ENCODE measurements at places on chromosomes 11 and 22.
A peak's percentile ranks its signal among the peaks of the same experiment; 100 is the strongest.

- no peak for DNase-seq
These were observed 4.3 kb downstream of the CD59 start for GRCh38 chr11:33731723-33732531.

DNA sequence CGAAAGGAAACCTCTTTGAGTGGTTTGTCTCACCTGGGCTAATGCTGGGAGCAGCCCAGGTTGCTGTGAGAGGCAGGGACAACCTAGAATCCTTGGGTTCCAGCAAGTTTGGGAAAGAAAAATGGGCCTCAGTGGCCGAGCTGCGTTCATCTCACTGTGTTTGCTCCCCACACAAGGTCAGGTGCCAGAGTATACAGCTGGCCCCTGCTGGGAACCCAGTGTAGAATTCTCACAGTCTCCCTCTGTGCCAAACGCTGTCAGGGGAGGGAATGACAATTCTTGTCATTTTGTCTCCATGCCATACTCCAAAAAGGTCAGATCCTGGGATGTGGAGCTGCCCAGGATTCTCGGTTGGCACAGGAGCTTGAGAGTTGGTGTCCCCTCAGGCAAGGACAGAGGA lies 4.3 kb downstream of the DGKZ start:
- DNase-seq, result no peak

- DNase-seq, result no peak
These were observed 7.6 kb downstream of the ATXN10 start for GRCh38 chr22:45678961-45679912.

GRCh38 chr11:71342951-71343827 lies 90.8 kb upstream of the SHANK2 start:
- DNase-seq, result peak; percentile 43

- no peak for DNase-seq
These were observed 61.6 kb downstream of the STK33 start for GRCh38 chr11:8532475-8532874.

GRCh38 chr11:16292167-16292859 lies 64.0 kb downstream of the SOX6 start:
- DNase-seq, result no peak

DNA sequence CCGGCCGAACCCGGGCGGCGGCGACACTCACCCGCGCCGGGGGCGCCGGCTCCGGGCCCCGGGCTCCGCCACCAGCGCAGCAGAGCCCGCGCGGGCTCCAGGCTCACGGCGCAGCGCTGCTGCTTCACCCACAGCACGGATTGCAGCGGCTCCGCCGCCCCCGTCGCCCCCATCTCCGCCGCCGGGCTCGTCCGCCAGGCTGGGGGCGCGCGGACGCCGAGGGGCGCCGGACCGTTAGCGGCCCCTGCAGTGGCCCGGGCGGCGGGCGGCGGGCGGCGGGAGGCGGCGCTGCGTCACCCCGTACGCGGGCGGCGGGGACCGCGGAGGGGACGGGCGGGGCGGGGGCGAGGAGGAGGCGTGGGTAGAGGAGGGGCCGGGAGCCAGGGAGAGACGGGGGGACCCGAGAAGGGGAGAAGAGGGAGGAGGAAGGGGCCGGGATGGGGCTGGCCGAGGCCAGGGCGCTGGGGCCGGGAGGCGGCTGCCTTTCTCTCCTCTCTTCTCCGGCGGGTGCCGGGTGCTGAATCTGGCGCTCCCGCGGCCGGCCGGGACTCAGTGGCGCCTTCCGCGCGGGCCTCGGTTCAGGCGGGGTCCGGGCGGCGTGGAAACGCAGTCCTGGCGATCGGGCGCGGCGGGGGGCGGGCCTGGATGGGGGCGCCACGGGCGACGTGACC lies at the start of gene CERK:
TSS of gene CERK (minus strand) at position 277 of the 671 bp plus-strand sequence. CDS start at position 173, 104 bp downstream.
- DNase-seq, result peak; percentile 53

DNA sequence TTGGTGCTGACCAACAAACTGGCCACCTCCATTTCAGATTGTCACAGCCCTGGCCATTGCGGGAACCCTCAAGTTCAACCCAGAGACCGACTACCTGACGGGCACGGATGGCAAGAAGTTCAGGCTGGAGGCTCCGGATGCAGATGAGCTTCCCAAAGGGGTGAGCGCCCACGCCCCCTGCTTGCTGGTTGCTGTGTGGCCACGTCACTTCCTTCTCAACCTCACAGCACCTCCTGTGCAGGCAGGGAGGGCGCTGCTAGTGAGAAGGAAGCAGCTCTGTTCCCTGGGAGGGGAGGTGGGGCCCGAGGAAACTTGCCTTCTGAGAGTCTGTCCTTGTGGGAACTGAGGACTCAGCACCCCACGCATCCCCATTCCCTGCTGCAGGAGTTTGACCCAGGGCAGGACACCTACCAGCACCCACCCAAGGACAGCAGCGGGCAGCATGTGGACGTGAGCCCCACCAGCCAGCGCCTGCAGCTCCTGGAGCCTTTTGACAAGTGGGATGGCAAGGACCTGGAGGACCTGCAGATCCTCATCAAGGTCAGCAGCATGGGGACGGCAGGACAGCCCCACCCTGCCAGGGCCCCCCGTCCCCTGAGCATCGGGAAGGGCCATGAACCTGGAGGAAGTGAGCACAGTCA lies 19.3 kb downstream of the POLR3H start:
- DNase-seq, result no peak

DNA sequence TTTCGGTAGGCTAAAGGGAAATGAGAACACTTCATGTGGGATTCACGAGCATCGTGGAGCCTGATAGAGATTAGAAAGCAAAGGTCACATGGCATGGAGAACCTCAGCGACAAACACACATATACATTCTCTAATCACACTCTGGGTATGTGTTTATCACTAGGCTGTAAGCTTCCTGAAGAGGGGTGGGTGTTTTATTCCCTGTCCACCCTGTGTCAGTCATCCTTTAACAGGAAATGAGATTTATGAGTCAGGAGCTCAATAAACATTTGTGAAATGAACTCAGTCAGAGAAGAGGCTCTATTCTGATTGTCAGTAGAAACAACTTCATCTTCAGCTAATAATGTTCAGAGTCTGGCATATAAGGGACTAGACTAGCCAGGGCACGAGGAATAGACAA lies 71.7 kb upstream of the EIF3M start:
- no peak for DNase-seq

DNA sequence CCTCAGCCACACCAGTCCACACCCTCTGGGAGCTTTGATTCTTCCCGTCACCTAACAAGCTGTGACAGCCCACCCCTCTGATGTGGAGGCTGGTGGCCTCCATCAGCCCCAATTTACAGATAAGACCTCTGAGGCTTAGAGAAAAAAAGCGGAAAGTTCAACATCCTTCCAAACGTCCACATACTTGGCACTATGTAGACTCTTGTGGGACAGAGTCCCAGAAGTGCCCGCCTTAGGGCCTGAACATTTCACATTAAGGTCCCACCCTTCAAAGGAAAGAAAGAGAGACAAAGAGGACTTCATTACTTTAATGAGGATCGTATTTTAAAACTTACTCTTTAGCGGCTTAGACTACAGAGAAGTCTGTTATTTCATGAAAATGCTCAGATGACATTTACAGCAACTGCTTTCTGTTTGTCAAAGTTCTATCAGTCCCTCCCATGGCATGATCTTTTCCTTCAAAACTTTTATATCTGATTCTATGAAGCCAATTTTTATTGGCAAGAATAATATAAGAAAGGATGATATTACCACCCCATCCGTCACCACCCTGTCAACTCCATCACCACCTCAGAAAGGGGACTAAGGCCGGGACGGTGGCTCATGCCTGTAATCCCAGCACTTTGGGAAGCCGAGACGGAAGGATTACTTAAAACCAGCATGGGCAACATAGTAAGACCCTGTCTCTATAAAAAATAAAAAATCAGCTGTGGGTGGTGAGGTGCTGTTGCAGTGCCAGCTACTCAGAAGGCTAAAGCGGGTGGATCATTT lies 15.7 kb upstream of the SCGB1A1 start:
- DNase-seq, result no peak

DNA sequence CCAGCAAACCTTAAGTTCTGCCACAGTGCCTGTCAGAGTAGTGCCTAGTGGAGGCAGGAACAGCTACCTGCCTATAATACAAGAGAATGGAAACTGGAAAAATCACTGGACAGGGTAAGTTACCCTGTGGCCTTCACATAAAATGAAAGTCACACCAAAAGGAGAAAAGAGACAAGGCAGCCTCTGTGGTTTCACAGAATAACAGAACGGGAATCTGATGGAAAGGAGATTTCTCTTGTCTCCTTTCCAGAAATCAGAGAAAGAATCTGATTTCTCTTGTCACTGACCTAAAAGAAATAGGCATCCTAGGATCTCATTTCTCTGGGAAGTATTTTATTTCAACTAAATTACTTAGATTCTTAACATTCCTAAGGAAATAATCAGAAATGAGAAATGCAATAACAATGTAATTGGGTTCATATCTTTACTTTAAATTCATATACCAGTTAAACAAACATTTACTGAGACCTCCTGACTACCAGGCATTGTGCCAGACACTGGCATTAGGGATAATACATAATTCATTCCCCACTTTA lies 41.6 kb downstream of the PRCP start:
- no peak for DNase-seq

DNA sequence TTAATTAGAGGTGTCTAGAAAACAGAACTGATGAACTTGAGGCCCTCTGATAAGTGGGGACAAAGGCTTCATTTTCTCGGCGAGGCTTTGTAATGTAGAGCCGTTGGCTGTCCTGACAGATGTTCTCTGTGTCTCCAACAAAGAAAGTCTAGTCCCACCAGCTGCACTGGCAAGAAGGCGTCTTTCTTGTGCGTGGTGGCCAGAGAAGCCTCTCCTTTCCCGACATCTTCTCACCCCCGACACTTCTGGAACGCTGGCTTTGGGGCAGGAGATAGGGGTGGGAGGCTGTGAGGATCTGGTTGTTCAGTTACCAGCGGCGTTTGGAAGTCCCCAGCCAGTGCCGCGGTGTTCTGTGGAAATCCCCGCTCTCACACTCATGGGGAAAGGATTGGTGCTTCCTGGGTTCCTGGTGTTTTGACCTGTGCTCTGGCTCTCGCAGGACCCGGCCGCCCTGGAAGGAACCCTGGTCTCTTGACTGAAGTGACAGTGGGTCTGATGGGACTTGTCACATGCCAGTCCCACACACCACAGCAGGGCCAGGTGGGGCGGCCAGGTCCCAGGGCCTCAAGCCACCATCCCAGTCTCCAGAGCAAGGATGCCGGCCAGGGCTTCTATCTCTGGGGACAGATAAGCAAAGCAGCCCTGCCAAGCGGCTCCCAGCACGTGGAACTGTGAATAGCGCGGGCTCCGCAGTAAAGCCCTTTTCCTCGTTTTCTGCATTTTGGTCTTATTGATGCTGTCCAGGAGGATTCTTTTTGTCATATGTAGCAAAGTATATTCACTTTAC lies 23.2 kb downstream of the FADS2 start:
- no peak for DNase-seq

GRCh38 chr11:57744357-57744756 lies 3.1 kb downstream of the SELENOH start:
- no peak for DNase-seq

- no peak for DNase-seq
These were observed 63.5 kb upstream of the PRDM11 start for GRCh38 chr11:45082744-45083543.

DNA sequence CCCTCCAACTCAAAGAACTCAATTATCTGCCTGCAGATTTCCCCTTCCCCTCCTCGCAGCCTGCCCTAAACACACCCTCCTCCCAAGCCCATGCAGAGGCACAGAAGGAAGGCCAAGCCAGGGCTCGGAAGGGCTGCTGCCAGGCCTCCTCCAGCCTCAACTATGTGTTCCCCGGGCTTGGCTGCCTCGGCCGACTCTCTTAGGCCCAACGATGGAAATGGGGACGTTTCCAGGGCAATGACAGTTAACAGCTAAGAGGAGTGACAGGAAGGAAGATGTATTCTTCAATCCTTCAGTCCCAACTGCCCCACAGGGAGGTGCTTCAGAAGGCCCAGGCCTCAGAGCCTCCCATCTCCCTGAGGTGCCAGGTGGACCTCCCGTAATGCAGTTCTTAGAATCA lies 104.0 kb upstream of the AKIP1 start:
- DNase-seq, result no peak

- no peak for DNase-seq
These were observed 3.7 kb downstream of the CBX6 start for GRCh38 chr22:38868286-38868721.

- no peak for DNase-seq
These were observed 74.6 kb upstream of the SEPTIN5 start for GRCh38 chr22:19639610-19640135.

- DNase-seq, result no peak
These were observed 314.9 kb downstream of the CTTN start for GRCh38 chr11:70713086-70713835.

- no peak for DNase-seq
These were observed 54.9 kb downstream of the DHCR7 start for GRCh38 chr11:71393283-71393682.

DNA sequence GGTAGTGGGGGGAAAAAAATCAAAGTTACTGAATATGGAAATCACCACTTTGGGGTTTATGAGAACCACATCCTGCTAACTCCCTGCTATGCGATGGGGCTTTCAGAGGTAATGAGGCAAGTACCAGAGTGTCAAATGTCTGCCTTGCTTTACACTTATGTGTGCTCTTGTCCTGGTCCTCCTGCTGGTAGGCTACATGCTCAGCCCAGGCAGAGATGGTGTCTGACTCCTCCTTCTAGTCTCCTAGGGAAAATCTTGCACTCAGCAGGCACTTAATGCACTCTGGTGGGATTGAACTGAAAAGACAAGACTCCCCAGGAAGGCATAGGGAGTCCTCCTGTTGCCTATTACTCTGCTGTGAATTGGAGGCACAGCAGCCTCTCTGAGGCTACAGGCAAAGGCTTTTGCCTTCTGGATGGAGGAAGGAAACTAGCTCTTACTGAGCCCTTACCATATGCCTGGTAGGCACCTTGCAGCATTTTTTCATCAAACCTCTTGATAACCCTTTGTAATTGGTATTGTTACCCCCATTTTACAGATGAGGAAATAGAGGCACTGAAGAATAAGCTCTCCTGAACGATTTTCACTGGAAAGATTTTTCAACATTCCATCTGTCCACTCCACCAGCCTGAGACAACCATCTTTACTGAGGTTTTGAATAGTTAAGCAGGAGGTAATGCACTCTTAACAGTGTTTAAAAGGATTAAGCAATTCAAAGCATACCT lies 132.1 kb upstream of the PAX6 start:
- DNase-seq, result no peak

DNA sequence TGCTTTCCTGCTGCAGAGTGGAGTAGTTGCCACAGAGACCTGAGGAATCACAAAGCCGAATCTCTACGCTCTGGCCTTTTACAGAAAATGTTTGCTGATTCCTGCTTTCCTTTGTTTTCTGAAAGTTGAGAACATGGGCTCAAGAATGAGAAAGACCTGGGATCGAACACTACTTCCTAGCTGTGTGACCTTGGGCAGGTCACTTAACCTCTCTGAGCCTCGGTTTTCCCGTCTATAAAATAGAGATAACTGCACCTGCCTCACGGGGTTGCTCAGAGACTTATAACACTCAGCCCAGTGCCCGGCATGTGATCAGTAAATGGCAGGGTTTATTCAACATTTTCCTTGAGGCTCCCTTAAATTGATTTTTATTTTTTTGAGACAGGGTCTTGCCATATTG lies 70.9 kb upstream of the ALX4 start:
- no peak for DNase-seq

- DNase-seq, result no peak
These were observed 40.8 kb upstream of the GAL start for GRCh38 chr11:68643585-68643984.
